ENCODE measurements at places on chromosomes 12 and 14. TPM values are rescaled to one million over a fixed set of nuclear protein-coding genes. Genes with fewer than 3 reads are reported as not detected.

DNA sequence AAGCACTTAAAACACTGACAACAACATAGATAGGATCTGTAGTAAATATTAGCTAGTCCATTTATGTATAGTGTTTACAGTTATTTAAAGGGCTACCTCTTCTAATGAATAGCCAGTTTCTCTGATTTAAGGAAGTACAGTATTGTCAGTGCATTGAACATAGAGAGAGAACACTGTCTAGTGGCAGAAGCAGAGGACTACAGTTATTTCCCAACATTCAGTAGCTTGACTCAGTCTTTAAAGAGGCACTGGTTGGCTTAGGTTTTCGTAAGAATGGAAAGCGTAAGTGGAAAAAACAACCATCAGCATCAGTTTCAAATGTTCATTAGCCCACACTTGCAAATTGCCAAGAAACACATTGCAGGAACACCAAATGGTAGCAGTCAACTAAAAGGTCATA, 125.0 kb upstream of the HMGA2 start:
- peak; percentile 21 for DNase-seq

DNA sequence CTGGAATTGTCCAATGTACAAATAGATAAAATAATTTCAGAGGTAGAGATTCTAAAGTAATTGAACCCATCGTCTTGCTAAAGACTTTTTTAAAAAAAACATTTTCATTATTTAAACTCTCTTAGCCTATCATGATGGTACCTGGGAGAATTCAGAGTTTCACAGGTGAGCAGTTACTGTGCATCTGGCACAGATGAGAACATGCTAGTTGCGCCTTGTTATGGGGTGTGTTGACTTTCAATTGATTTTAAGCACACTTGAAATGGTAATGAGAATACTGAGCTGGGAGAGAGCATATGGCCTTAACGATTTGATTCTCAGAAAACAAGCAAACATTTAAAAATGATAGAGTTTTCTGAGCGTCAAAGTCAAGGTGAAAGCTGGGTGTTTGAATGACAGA, 66.6 kb downstream of the FLRT2 start:
- no peak for DNase-seq

DNA sequence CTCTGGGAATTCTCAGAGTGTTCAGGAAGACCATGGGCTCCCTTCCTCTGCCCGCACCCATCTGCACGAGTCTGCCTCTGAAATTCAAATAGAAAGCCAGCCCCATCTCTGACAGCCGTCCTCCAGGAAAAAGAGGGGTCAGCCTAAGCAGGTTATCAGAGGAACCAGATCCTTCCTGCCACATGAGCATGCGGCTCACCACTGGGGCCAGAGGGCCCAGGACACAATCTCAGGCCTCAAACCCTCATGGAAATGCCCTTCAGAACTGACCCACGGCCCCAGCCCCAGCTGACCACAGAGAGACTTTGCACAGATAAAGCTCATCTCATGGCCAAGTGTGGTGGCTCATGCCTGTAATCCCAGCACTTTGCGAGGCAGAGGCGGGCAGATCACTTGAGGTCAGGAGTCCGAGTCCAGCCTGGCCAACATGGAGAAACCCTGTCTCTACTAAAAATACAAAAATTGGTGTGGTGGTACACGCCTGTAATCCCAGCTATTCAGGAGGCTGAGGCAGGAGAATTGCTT, 23.2 kb downstream of the PXN start:
- no peak for DNase-seq

The TFCP2 gene
- 18.3 TPM for total RNA-seq

DNA sequence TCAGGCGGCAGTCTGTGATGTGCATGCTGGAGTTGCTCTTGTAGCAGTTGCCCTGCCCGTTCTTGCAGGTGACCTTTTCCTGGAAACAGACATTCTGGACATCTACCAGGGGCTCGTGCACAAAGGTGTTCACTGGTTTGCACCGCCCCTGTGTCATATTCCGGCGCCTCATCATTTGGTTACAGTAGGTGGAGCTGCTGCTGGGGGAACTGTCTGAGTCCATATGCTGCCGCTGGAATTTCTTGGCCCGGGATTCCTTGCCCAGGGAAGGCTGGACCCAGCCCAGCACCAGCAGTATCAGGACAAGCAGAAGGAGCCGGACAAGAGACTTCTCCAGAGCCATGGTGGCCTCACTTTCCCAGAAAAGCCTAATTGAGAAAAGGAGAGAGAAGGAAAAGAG, 918 bp downstream of the RNASE1 start:
- DNase-seq = no peak

DNA sequence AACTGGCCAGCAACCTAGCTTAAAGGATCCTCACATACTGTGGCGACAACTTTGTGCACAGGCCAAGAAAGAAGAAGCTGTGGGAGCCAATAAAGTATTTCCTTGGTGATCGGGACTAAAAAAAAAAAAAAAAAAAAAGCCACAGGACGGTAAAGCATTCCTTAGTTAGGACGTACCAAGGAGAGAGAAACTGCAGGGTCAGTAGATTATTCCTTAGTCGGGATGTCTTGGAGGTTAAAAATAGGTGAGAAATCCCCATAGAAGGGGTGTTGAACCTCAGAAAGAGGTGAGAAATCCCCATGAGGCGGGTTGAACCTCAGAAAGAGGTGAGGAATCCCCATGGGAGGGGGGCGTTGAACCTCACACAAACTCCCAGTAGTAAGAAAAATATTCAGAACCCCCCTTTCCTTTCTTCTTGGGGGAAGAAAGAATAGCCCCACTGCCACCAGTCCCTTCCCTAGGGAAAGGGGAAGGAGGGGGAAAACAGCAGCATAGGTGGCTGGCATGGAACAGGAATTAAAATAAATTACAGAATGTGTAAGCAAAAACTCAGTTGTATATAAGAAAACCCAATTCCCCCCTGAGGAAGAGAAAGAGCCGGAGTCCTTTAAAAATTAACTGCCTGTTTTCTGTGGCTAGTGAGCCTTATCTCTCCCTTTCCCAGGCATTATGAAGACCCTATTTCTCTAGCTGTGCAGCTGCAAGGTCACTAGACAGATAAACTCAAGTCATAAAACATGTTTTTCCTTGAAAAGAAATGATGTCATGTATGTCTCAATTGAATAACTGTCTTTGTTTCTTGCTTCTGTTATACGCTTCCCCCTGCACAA, 26.8 kb downstream of the KLRK1 start:
- peak; percentile 19 for DNase-seq

GRCh38 chr14:36998686-36999085, 173.7 kb downstream of the SLC25A21 start:
- no peak for DNase-seq

DNA sequence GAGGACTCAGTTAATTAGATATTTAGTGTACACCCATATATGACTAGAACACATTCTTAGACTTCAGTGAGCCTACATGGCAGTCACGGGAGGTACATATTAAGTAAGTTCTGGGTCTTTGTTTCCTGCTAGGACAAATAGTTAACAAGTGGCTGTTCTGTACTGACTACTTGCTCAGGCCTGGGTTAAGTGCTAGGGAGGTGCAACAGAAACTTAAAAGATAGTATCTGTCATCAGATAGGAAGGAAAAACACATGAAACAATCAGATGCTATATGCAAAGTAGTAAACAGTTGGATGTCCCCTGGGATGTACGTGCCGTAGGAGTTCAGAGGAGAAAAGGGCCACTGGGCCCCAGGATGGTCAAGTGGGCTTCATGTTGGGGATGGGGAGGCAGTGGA, 59.5 kb downstream of the SLC4A8 start:
- no peak for DNase-seq

DNA sequence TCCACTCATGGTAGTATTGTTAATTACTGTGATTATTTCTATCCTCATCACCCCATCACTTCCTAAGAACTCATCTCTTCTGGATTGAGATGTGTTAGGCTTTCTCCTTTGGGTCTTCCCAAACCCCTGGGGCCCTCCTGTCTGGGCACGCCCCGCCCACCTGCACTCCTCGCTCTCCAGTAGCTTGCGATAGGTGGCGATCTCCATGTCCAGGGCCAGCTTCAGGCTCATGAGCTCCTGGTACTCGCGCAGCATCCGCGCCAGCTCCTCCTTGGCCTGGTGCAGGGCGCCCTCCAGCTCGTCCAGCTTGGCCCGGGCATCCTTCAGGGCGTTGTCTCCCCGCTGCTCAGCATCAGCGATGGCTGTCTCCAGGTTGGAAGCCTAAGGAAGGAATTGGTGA, 6.8 kb downstream of the KRT71 start:
- no peak for DNase-seq

DNA sequence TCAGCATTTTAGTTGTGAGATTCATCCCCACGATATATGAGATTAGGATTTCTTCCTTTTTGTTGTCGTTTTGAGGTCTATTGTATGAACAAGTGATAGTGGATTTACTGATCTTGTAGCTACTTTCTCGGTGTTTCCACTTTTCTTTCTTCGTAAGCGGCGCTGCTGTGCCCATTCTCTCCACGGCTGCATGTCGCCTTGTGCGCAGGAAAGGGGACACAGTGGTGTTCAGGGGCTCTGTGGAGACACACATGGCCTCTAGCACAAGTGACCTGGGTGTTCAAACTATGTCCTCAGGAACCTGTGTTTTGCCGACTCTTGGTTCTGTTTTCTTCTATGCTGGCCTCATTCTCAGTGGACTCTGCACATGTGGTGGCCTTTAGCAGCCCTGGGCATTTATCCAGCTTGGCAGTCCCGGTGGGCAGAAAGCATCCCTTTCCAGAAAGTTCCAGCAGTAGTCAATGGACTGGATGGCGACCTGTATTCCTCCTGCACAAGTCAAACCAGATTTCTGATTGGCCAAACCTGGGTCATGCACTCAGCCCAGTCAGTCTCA, 18.7 kb downstream of the CKAP4 start:
- DNase-seq = no peak

DNA sequence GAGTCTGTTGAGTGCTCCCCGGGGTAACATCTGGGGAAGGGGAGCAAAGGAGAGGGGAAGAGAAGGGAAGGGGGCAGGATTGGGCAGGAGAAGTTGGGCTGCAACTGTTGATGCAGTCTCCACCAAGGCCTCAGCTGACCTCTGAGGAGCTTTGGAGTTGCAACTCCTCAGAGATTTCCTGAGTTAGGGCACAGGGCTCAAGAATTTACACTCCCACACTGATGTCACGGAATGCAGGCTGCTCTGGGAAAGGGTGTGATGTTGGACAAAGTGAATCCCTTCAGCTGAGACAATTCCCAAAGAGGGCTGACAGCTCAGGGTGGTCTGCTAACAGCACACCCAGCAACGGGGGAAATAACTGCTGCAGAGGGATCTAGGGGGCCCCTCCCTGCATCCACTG, 295.6 kb downstream of the PCNX1 start:
- no peak for DNase-seq

GRCh38 chr12:107513184-107513583, 172.4 kb upstream of the PWP1 start:
- DNase-seq = no peak

DNA sequence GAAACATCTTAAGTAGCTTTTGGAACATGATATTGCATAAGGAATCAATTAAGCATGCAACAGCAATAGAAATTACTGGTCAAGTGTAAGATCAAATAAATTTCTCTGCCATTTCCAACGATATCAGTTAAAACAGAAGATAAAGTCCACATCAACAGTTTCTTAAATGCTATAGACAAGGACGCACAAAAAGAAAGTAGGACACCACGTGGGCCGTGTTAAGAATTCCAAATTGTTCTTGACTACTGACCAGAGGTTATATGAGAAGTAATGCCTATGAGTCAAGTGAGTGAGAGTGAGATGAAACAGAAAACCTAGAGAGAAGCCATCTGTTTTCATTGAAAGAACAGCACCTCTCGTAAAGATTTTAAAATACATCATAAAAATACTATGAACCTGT, 318.2 kb downstream of the TMEM117 start:
- DNase-seq = peak; percentile 77

The TAS2R31 gene
- 5.5 TPM for total RNA-seq

The JPH4 gene
- 0.53 TPM for total RNA-seq

The PTPN6 gene
- total RNA-seq = 5.8 TPM

GRCh38 chr12:42564556-42564955, 25.0 kb downstream of the PRICKLE1 start:
- no peak for DNase-seq

The TCL1B gene
- total RNA-seq = not detected

GRCh38 chr14:27372771-27373170, 774.9 kb upstream of the NOVA1 start:
- DNase-seq = no peak

The AICDA gene
- total RNA-seq = 0.40 TPM

DNA sequence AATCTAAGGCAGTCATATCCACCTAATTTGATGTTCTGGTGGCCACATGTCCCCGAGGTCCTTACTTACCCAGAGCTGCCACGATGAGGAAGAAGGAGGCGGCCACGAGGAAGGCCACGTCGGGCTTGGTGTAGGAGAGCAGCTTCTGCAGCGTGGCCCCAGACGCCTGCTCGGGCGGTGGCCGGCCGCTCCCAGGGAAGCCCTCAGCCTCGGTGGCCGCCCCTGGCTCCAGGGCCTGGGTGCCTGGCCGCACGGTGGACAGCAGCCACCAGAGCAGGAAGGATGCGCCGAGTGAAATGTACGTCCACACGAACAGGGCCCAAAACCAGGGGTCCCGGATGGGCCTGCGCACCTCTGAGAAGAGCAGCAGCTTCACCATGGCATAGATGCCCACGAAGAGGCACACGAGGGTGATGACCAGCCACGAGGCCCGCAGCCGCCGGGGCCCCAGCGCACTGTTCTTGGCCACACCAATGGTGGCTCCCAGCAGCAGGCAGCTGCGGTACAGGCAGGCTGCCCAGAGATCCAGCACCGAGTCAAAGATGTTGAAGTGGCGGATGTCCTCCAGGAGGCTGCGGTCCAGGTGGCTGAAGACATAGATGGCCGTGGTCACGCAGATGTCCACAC, 6.6 kb downstream of the ABCB9 start:
- DNase-seq = no peak

GRCh38 chr12:106249411-106250135, 1.8 kb upstream of the CKAP4 start:
- no peak for DNase-seq

The ENDOU gene
- 0.31 TPM for total RNA-seq

The CCNB1IP1 gene
- 76.1 TPM for total RNA-seq

- DNase-seq = no peak
Measured at GRCh38 chr14:51304438-51304837, 64.4 kb downstream of the TMX1 start.

GRCh38 chr12:95316798-95317197, 99.2 kb downstream of the VEZT start:
- DNase-seq = no peak

- DNase-seq = no peak
Measured at GRCh38 chr14:69037790-69038454, 58.8 kb upstream of the ACTN1 start.

DNA sequence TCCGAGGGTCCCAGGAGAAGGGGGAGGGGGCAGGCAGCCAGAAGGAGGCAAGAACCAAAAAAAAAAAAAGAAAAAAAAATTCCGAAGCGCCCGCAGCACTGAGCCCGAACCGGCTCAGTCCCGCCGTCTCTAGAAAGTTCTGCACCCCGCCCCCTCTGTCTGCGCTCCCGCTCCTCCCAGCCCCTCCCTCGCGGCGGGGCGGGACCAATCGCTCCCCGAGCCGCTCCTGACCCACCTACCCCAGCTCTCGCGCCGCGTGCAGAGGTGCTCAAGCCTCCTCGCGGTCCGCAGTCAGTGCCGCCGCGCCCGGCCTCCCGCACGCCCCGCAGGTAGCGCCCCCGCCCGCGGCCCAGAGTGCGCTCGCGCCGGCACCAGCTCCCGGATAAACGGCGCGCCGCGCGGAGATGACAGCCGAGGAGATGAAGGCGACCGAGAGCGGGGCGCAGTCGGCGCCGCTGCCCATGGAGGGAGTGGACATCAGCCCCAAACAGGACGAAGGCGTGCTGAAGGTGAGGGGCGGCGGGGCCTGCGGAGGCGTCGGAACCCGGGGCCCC, at the start of gene FKBP4:
TSS of gene FKBP4 (plus strand) at position 235 of the 554 bp plus-strand sequence. CDS start at position 405, 170 bp downstream.
- DNase-seq = peak; percentile 96

Measured in muscle of leg (tissue), 16 donors.